ENCODE measurements at places on chromosomes 6 and 20. TPM values are rescaled to one million over a fixed set of nuclear protein-coding genes. Genes with fewer than 3 reads are reported as not detected.

Gene BHLHE23
- total RNA-seq: 0.49 TPM

Gene MOG
- not detected for total RNA-seq

Gene OR2H1
- total RNA-seq: not detected

Gene AAR2
- total RNA-seq: 60.0 TPM

Gene SNAP25
- total RNA-seq: not detected

Gene CAGE1
- 0.26 TPM for total RNA-seq

Gene C4A
- 1.5 TPM for total RNA-seq

Gene SMLR1
- 8.4 TPM for total RNA-seq

Gene ATF6B
- total RNA-seq: 64.9 TPM

Gene FBXO30
- total RNA-seq: 17.1 TPM

Gene PCSK2
- total RNA-seq: not detected

Gene C6orf15
- not detected for total RNA-seq

Gene MAP3K4
- total RNA-seq: 34.3 TPM

Gene GTSF1L
- not detected for total RNA-seq

Gene RBCK1
- 111 TPM for total RNA-seq

Gene KIF25
- not detected for total RNA-seq

Gene OR2B6
- total RNA-seq: not detected

Gene MUCL3
- total RNA-seq: not detected

Gene SEMG1
- total RNA-seq: not detected

Gene LAMA5
- 1,050 TPM for total RNA-seq

Gene CHMP4B
- total RNA-seq: 190 TPM

Gene FAM135A
- total RNA-seq: 18.7 TPM

Gene CHRNA4
- 0.11 TPM for total RNA-seq

Gene ANKRD66
- total RNA-seq: not detected

Gene KCNS1
- not detected for total RNA-seq

Gene MAN1A1
- total RNA-seq: 28.9 TPM

Gene RNGTT
- 17.7 TPM for total RNA-seq

Gene GSTA3
- not detected for total RNA-seq

Gene ZC2HC1B
- total RNA-seq: not detected

Gene LYRM4
- 52.8 TPM for total RNA-seq

Gene CDSN
- total RNA-seq: not detected

Gene CTCFL
- total RNA-seq: not detected

Gene COL21A1
- 1.2 TPM for total RNA-seq
